HS-27A (cell line): ENCODE measurements at places on chromosomes 11 and 22.

GRCh38 chr11:17406082-17406817, 17.8 kb upstream of the KCNJ11 start:
- DNase-seq: no peak

GRCh38 chr11:44607987-44608386, 42.5 kb downstream of the CD82 start:
- DNase-seq: no peak

DNA sequence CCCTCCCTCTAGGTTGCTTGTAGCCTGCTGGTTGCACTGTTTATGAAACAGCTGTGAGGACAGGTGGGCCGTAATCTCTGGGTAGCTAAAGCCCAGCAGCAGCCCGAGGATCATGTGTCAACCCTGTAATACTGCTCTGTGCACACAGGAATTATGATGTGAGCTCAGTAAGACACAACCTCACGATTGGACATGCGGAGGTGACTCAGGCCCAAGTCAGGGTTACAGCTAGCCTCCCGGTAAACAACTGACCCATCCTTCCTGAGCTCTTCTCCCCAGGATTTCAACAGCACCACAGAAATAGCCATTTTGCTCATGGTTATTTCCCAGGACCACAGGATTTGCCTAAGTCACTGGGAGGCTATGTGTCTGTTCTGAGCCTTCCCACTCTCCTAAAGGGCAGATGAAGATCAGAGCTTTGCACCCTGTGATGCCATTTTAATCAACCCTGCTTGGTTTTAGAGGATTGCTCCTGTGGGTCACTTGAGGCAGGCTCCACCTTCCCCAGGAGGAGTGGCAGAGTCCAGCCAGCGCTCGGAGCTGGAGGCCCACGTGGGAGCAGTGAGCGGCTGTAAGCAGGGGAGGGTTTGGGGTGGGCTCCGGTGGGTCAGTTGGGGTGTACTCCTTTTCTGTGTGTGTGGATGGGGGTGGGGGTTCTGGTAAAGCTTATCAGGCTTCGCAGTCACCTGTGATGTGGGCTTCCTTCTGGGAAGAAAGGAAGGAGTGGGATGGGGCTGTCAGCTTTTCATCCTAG, at the start of gene AMPD3:
TSS of gene AMPD3 (plus strand) at position 387 of the 754 bp plus-strand sequence. CDS start 6,256 bp downstream, outside the sequence.
- DNase-seq: peak; percentile 33

- DNase-seq: no peak
These were observed 9.4 kb downstream of the PGM2L1 start for GRCh38 chr11:74388678-74389327.

DNA sequence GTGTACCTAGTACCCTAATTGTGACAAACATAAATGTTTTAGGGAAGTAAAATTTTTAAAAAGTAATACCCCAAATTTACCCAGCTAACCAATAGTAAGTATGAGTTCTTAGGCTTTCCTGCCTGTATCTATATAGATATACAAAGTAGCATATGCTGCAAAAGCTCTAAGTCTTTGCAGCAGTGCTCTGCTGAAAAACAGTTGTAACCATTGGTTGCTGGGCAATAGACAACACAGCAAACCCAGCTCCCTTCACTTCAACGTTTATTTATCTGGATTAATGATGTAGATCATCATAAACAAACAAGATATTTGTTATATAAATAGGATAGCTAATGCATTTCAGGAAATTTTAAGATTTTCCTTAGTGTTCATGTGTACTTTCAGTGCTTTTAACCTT, 82.7 kb downstream of the PAX6 start:
- no peak for DNase-seq

- no peak for DNase-seq
These were observed 15.3 kb upstream of the PICK1 start for GRCh38 chr22:38041760-38042487.

GRCh38 chr11:122981388-122982264, at the start of gene BSX:
Gene BSX (minus strand): TSS chr11:122981834. CDS start chr11:122981671, 163 bp downstream.
- DNase-seq: no peak

GRCh38 chr22:17606496-17606895, 22.1 kb downstream of the ATP6V1E1 start:
- DNase-seq: no peak
